ENCODE measurements at places on chromosomes 5 and 9. TPM values are rescaled to one million over a fixed set of nuclear protein-coding genes. Genes with fewer than 3 reads are reported as not detected.

Gene ANKRD20A1
- total RNA-seq, result not detected

GRCh38 chr9:117725426-117725887 is 21.3 kb downstream of the TLR4 start:
- H3K27me3 ChIP-seq, result peaks cover 2% of the 10 kb centered on the region
- no peaks in the 10 kb centered on the region for H3K36me3 ChIP-seq
- no peak for DNase-seq
- H3K4me1 ChIP-seq, result peaks cover 4% of the 10 kb centered on the region

- H3K4me1 ChIP-seq, result peaks cover 2% of the 10 kb centered on the region
- DNase-seq, result no peak
- no peak overlapping the region for H3K27ac ChIP-seq
- no peak overlapping the region for H3K4me3 ChIP-seq
- no peaks in the 10 kb centered on the region for H3K36me3 ChIP-seq
Measured at GRCh38 chr5:151601391-151601790, 10.3 kb upstream of the FAT2 start.

- H3K27ac ChIP-seq, result no peak overlapping the region
- H3K4me1 ChIP-seq, result peaks cover 2% of the 10 kb centered on the region
- H3K4me3 ChIP-seq, result no peak overlapping the region
- DNase-seq, result no peak
Measured at GRCh38 chr5:54159153-54159892, 151.1 kb downstream of the ARL15 start.

GRCh38 chr5:91875196-91875779 is 492.2 kb upstream of the ARRDC3 start:
- no peak overlapping the region for H3K27ac ChIP-seq
- no peaks in the 10 kb centered on the region for H3K27me3 ChIP-seq
- no peaks in the 10 kb centered on the region for H3K36me3 ChIP-seq
- H3K4me1 ChIP-seq, result no peaks in the 10 kb centered on the region
- H3K4me3 ChIP-seq, result no peak overlapping the region

- H3K36me3 ChIP-seq, result no peaks in the 10 kb centered on the region
- H3K27me3 ChIP-seq, result peaks cover 2% of the 10 kb centered on the region
- H3K27ac ChIP-seq, result no peak overlapping the region
Measured at GRCh38 chr5:52894451-52894850, 94.7 kb upstream of the ITGA2 start.

Data from naive thymus-derived CD8-positive, alpha-beta T cell (primary cell).